Large intestine (tissue), 12 donors: ENCODE measurements at places on chromosomes 16 and 17. TPM values are rescaled to one million over a fixed set of nuclear protein-coding genes. Genes with fewer than 3 reads are reported as not detected.
A peak's percentile ranks its signal among the peaks of the same experiment; 100 is the strongest.

- no peaks in the 10 kb centered on the region for H3K4me1 ChIP-seq
- peaks cover 87% of the 10 kb centered on the region for H3K27me3 ChIP-seq
- no peak overlapping the region for H3K27ac ChIP-seq
- peak; percentile 27 for DNase-seq
- no peak overlapping the region for H3K4me3 ChIP-seq
Measured at GRCh38 chr17:35486920-35487732, 38.6 kb upstream of the SLFN13 start.

GRCh38 chr17:42453439-42453838 is 5.2 kb upstream of the ATP6V0A1 start:
- no peaks in the 10 kb centered on the region for H3K27me3 ChIP-seq
- no peak overlapping the region for H3K27ac ChIP-seq
- no peak for DNase-seq
- H3K36me3 ChIP-seq: no peaks in the 10 kb centered on the region
- H3K4me3 ChIP-seq: no peak overlapping the region
- peaks cover 5% of the 10 kb centered on the region for H3K4me1 ChIP-seq

- H3K27me3 ChIP-seq: no peaks in the 10 kb centered on the region
- no peak overlapping the region for H3K4me3 ChIP-seq
- no peak overlapping the region for H3K27ac ChIP-seq
- H3K36me3 ChIP-seq: no peaks in the 10 kb centered on the region
- DNase-seq: no peak
Measured at GRCh38 chr17:9611557-9611956, 33.8 kb upstream of the USP43 start.

- no peak for DNase-seq
- H3K36me3 ChIP-seq: no peaks in the 10 kb centered on the region
- no peaks in the 10 kb centered on the region for H3K27me3 ChIP-seq
- no peak overlapping the region for H3K4me3 ChIP-seq
Measured at GRCh38 chr17:53571342-53571741, 251.4 kb upstream of the KIF2B start.

DNA sequence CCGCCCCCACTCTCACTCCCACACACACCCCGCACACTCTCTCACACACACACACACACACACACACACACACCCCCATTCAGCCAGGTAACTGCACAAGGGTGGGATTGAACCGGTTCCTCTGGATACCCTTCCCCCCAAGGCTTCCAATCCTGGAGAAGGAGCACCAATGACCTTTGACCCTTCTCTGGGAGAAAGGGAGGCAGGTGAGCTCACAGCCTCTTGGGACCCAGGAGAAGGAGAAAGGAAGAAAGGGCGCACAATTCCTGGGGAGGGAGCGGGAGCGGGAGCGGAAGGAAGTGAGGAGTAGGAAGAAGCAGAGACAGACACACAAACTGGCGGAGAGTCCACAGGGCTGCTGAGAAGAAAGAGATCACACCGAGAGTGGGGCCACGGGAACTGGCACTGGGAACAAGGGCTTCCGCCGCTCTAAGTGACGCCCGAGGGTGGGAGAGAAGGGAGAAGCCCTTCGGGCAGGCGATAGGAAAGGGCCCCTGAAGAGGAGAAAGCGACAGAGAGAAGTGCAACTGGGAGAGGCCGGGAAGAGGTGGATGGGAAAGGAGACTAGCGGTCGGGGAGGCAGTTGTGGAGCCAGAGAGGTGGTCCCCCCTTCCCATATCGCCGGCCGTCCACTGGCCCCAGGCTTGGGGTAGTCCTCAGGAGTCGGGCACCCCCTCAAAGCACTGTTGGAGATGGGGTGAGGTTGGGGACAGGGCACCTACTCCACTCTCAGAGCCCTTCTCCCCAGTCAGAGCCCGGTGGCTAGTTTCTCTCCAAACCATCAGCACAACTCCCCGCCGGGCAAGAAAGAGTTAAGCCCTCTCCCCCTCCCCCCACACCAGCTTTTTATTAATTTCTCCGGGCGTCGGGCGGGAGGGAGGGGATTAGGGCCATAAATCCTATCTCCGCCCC is 1.3 kb downstream of the SAMD14 start:
- DNase-seq: peak; percentile 60
- H3K4me3 ChIP-seq: peak overlapping the region; percentile 45
- no peaks in the 10 kb centered on the region for H3K36me3 ChIP-seq
- H3K4me1 ChIP-seq: peaks cover 28% of the 10 kb centered on the region

GRCh38 chr17:73166731-73167581 is 2.1 kb downstream of the SSTR2 start:
- H3K36me3 ChIP-seq: no peaks in the 10 kb centered on the region
- DNase-seq: no peak
- no peak overlapping the region for H3K27ac ChIP-seq
- H3K4me3 ChIP-seq: no peak overlapping the region

GRCh38 chr17:7014995-7015958 is 2.9 kb downstream of the RNASEK start:
- H3K27ac ChIP-seq: peak overlapping the region; percentile 96
- peaks cover 23% of the 10 kb centered on the region for H3K4me1 ChIP-seq
- peaks cover 4% of the 10 kb centered on the region for H3K27me3 ChIP-seq
- no peak for DNase-seq

DNA sequence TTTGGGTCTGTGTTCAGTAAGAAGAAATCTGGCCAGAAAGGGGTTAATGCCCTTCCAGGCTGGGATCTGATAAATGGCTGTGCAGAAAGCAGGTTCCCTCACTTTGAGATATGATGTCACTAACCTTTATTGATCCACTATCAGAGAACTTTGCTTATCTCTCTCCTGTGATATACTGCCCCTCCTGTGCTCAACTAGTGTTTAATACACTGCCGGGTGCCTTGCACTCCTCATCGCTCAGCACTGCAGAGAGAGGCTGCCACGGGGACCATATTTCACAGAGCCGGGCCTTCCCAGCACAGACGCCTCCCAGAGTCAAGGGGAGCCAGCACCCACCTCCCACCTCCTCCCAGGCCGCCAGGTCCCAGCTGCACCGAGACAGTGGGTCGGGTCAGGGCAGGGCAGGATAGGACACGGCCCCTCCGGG is 20.2 kb downstream of the ZFHX3 start:
- peaks cover 35% of the 10 kb centered on the region for H3K4me1 ChIP-seq
- H3K27ac ChIP-seq: no peak overlapping the region
- H3K36me3 ChIP-seq: no peaks in the 10 kb centered on the region
- H3K27me3 ChIP-seq: no peaks in the 10 kb centered on the region
- H3K4me3 ChIP-seq: no peak overlapping the region
- DNase-seq: no peak

GRCh38 chr16:70594569-70594968 is 51.8 kb upstream of the IL34 start:
- no peaks in the 10 kb centered on the region for H3K36me3 ChIP-seq
- no peak for DNase-seq
- H3K27me3 ChIP-seq: no peaks in the 10 kb centered on the region
- H3K4me1 ChIP-seq: peaks cover 41% of the 10 kb centered on the region
- H3K27ac ChIP-seq: no peak overlapping the region

The GAST gene
- 0.28 TPM for polyA plus RNA-seq

The RDM1 gene
- polyA plus RNA-seq: 5.6 TPM

The RAB37 gene
- 14.3 TPM for polyA plus RNA-seq

The G6PC1 gene
- 1.5 TPM for polyA plus RNA-seq
